Stimulated activated CD8-positive, alpha-beta memory T cell treated with anti-CD3 and anti-CD28 coated beads, Interleukin-7, amount 100 ng/mL, for 48 hours (primary cell): ENCODE measurements at places on chromosomes 5 and 9.

DNA sequence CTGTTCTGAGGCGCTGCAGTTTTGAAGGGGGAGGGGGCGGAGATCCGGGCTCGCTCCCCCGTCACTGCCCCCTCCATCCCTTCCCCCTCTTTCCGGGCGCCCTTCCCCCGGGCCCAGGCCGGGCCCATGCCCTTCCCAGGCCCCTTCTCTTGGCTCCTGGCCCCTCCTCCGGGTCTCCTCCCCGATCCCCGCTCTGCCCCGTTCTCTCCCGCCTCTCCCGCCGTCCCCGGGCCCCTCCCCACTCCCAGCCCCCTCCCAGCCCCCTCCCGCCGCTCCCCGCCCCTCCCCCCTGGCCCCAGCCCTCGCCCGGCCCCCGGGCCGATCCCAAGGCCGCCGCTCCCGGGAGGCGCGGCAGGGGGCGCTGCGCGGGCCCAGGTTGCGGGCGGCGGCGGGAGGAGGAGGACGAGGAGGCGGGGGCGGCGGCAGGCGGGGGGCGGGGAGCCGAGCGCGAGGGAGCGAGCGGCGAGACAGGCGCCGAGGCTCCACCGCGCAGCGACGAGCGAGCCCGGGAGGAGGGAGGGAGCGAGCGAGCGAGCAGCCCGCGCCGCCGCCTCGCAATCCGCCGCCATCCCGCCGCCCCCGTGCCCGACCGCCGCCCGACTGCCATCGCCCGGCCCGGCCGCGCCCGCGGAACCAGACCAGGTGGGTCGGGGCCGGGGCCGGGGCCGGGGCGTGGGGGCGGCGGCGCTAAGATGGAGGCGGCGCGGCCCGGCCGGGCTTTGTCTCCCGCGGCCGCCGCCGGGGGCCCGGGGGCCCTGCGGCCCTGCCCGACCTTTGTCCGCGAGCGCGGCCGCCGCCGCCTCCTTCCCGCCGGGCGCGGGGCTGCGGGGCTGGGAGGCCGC is at the start of gene PRRC2B:
Gene PRRC2B (plus strand): TSS at position 465 of the 842 bp plus-strand sequence. CDS start 36,059 bp downstream, outside the sequence.
- DNase-seq, result peak; percentile 68

DNA sequence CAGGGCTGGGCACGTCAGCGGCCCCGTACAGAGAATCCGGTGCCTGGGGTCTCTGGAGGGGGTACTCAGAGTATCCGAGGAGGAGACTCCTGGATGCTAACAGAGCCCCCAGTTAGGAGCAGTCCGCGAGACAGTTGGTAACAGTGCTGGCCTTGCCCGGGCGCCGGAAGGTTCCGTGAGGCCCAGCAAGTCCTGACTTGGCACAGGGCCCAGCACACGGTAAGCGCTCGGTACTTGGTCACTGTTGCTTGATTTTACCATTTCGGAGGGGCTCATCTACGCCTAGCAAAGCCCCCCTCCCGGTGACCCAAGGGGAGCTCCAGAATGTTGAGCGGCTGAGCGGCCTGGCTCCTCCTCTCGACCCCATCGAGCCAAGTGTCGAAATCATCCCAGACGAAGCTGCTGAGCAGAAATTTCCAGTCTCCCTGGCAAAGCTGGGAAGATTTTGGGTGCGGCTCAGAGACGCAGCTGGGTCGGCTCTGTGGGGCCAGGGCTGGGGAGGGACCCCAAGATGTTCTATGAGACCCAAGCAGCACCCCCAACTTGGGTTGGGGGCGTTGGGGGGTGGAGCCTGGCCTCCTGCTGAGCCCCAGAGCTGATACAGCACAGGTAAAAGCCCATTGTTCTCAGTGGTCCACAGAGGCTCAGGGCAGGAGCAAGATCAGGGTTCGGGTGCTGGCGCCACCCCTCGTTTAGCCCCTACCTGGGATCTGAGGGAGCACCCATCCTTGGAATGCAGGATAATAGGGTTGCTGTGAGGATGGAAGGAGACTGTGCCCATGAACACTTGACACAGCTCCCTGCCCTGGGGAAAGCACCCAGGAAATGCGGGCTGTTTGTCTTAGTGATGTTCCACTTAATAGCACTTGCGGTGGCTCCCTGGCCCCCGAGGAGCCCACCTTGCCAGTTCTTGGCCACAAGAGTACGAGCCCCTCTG is 137.2 kb downstream of the C9orf50 start:
- no peak for DNase-seq

DNA sequence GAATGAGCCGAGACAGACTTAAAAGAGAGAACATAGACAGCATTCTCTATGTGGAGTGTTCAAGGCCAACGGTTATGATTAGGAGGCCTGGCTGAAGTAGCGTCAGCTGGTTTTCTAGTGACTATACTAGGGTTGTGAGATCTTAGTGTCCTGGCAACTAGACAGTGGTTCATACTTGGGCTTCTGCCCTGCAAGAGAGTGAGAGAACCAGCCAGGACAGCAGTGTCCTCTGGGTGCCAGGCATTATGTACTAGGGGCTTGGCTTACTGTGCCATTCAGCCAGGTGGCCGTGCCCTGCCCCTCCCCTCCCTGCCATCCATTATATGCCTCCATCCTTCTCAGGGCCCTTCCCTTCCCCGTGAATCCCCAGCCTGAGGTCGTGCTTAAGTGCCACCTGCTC is 56.8 kb downstream of the TRIO start:
- no peak for DNase-seq

GRCh38 chr5:61306531-61307131 is 25.4 kb upstream of the ZSWIM6 start:
- DNase-seq, result no peak

DNA sequence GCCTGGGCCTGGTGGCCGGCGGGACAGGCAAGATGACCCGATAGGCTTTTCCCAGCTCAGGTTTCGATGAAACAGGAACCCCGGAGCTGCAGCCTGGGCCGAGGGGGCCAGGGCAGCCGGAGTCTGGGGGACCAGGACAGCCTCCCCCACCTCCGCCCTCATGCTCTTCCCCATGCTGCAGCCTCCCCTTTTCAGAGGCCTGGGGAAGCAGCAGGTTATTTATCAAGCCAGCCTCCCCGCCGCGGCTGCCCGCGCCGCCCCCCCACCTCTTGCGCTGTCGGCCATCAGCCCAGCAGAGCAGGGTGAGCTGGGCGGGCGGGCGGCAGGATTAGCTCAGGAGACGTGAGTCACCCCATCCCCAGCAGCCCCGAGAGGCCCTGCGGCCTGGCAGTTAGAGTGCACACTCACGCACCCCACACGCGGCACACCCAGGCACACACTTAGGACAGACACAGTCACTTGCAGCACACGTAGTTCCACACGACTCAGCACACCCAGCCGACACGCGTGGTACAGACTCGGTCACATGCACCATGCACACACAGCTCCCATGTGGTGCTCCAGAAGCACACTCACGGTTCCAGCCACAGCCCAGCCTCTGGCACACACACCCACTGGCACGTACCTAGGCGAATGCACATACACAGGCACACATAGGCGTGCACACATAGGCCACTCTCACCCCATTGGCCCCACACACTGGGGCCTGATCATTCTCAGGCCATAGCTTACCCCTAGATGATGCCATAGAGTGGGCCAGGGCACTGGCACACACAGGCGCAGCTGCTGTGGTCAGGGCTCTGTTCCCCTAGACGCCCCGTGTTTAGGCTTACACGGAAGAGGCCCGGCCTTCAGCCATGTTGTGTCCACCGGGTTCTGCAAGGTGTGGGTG is 13.0 kb downstream of the CXXC5 start:
- no peak for DNase-seq

- peak; percentile 59 for DNase-seq
Observed at GRCh38 chr5:79513704-79514390, at the start of gene HOMER1. Gene HOMER1 (minus strand): TSS chr5:79514134. CDS start chr5:79512774, 1,360 bp downstream.

DNA sequence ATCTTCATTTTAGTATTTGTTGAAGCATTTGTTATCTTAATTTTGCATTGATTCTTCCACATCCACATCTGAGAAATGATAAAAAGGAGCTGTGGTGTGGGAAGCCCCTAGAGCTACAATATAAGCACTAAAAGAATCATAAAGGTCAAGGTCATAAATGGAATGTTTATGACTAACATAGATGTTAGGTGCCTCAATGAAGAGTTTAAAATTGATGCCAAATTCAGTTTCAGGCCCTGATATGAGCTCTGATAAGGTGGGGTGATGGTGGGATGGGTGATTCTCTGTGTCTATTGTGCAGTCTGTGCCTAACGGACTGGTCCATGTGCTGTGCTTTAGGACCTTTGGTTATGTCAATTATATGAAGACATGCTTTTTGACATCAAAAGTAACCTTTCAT is 61.2 kb upstream of the CAMK4 start:
- DNase-seq, result no peak

DNA sequence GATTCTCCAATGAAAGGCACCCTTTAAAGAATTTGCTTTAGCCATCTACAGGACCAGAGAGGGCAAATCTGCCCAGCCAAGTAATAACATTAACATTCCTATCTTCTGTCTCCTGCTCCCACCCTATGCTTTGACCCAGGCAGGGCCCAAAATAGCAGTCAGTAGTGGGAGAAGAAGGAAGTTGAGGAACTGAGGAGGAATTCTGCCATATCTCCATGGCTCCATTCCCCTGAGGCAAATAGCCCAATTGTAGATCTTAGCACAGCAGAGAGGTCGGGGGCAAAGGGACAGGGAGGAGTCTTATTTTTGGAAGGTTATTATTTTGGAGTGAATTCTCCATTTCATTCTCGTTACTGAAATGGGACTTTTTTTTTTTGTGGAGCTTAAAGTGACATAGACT is 111.1 kb upstream of the IFNK start:
- no peak for DNase-seq

- DNase-seq, result no peak
Observed at GRCh38 chr5:170368586-170368985, 20.6 kb downstream of the KCNMB1 start.

GRCh38 chr5:91401175-91401574 is 18.1 kb upstream of the ARRDC3 start:
- no peak for DNase-seq

- DNase-seq, result no peak
Observed at GRCh38 chr9:120683150-120683549, 31.1 kb downstream of the MEGF9 start.

DNA sequence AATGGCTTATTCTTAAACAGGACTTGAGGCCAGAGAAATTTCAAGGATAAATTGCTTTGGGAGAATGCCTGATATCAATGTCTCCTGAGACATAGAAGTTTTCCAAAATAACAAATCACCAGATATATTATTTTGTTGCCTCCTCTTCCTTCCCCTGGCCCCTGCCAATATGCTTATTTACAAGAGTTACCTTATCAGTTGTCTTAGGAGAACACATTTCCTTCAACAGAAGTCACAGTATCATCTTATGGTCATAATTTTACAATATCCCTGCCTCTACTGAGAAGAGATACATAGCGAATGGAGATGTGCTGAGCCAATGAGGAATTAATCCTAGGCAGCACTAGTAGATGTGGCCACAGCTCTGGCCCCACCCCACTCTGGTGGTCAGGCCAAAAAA is 43.1 kb downstream of the TMEM252 start:
- no peak for DNase-seq

DNA sequence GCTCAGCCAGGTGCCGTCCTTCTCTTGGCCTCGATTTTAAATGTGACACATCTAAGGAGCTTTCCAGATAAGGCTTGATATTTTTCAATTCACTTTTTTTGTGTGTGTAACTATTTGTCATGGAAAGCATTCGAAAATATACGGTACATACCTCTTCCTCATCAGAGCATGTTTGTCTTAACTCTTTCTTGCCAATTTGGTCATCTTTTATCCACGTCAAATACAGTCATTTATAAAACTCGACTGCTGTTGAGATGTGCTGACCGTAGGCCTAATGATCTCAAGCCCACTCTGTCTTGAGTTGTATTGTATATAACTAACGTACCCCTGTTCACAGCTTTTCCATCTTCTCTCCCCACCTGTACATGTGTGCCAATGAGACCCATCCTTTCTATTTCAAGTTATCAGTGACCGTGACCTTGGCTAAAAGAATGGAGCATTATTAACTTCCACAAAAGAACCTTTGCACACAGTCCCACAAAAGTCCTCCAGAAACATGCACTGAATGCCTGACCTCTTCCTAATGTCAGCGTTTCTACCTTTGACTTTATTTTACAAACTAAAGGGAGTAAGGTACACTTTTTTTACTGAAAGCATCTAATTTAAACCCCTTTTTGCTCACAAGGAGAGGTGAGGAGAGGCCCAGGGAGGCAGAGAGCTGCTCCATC is 61.6 kb downstream of the IPPK start:
- no peak for DNase-seq

GRCh38 chr5:94674490-94675382 is 56.3 kb downstream of the SLF1 start:
- no peak for DNase-seq

GRCh38 chr5:176183321-176184074 is 54.7 kb upstream of the SIMC1 start:
- DNase-seq, result no peak

DNA sequence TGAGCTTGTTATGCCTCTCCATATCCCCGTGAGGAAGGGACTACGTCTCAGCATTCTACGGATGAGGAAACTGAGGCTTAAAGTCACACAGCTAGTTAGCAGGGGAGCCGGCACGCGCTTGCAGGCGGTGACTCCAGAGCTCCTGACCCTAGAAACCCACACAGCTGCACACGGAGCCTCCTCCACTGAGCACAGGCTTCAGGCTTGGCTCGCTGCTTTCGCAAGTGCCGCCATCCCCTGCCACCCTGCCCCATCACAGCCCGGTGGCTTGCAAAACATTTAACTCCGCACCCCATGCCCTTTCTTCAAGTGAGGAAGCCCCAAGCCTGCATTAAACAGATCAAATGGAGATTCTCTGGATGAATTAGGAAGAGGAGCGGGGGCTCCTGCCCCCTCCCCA is 138.3 kb downstream of the HSD17B3 start:
- DNase-seq, result no peak

DNA sequence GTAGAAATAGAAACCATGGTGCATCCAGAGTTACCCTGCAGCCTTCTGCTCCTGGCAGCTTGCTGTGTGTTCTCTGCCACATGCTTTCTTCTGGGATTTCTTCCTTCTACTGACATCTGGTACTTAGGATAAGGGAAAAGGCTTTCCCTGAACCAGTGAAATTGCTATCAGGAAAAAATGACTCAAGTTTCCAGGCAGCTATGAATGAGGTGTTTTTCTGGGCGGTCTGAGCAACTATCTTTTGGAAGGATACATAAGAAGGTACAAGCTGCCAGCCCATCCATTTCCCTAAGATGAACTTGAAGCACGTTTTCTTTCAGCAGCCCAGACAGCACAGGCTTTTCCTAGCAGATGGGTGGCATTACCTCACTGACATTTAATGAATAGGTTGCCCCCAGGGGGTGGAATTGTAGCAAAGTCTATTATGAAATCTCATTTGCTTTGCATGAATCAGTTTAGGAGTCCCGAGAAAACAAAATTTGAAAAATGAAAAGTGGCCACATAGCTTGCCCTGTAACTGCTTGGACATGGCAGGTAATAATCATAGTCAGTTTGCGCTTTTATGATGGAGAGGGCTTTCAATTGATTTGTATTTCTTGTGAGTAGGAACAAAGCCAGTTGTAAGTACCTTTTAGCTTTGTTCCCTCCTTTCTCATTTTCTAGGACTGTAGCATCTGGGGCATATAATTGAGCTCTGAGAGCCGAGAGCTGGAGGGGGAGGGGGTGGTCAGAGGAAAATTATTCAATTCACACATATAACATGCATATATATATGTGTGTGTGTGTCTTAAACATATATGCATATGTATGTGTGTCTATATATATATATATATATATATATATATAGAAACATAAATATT is 108.5 kb downstream of the C9orf152 start:
- no peak for DNase-seq

- DNase-seq, result no peak
Observed at GRCh38 chr5:111680737-111681413, 76.1 kb downstream of the NREP start.

- DNase-seq, result no peak
Observed at GRCh38 chr5:79834754-79835714, 145.4 kb downstream of the CMYA5 start.
